ENCODE measurements at places on chromosomes 3 and 15.

DNA sequence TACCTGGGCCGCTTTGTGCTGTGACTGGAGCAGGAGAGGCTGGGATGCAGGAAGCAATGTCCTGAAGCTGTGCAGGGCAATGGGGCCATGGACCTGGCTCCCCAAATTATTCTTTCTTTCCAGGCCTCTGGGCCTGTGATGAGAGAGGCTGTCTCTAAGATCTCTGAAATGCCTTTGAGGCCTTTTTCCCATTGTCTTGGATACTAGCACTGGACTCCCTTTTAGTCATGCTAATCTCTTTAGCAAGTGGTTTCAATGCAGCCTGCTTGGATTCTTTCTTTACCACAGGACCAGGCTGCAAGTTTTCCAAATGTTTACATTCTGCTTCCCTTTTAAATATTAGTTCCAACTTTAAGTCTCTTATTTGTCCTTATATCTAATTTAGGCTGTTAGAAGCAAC is 64.8 kb upstream of the SGO1 start:
- DNase-seq: no peak

GRCh38 chr3:154170300-154170699 is 49.1 kb downstream of the ARHGEF26 start:
- DNase-seq: no peak

DNA sequence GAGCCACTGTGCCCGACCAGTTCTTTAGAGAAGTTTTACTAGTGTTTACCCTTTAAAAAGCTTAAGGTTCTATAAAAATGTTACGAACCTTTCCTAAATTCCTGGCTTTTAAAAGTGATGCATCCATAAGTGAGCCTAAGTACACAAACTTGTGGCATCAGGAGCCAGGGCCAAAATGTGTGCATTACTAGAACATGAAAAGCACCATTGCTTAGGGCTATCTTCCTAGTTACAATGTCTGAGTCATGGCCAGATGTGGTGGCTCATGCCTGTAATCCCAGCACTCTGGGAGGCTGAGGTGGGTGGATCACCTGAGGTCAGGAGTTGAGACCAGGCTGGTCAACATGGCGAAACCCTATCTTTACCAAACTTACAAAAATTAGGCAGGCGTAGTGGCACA is 39.9 kb downstream of the LEO1 start:
- DNase-seq: peak; percentile 50

DNA sequence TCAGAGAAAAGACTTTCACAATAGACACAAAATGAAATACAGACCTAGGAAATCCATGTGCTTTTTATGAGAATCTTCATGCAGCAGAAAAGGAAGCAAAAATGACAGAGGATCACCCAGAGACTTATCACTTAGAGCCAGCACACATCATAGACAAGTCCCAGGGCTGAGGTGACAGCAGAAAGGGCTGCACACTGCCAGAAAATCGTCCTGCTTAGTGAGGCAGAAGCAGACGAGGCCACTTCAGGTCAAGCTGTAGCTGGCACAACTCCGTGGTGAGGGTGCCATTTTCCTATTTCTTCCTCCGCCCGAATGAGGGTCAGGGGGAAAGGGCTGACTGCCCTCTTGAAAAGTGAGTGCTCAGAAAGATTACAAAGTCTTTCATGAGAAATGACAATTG is 95.9 kb upstream of the TNIK start:
- no peak for DNase-seq

GRCh38 chr3:60514085-60514649 is 737.1 kb downstream of the FHIT start:
- no peak for DNase-seq

- DNase-seq: no peak
Measured at GRCh38 chr3:49403891-49404290, 7.9 kb downstream of the RHOA start.

Measured in EL (cell line).